Stimulated activated CD4-positive, alpha-beta T cell treated with anti-CD3 and anti-CD28 coated beads, TNF-alpha, amount 100 ng/mL, for 24 hours (primary cell): ENCODE measurements at places on chromosomes 3 and 15.

DNA sequence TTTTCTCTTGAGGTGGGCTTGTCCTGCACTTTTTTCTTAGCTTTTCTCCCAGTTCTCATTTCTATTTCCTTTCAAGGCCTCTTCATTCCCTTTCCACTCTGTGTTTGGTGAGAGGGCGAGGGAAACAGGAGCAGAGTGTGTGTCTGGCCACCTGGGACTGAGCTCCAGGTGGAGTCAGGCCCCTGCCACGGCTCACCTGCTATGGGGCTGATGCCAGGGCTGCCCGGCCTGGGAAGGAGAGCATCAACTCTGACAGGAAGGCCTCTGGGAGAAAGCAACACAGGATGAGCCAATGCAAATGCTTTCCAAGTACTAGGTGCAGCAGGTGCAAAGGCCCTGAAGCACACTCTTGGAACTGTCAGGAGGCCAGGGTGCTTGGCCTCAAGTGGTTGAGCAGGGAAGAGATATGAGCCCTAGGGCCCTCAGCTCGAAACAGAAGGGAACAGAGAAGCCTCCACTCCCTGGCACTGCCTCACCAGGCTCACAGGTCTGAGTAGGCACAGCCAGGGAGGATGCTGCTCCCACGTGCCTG lies 27.3 kb upstream of the DUSP7 start:
- DNase-seq = no peak

DNA sequence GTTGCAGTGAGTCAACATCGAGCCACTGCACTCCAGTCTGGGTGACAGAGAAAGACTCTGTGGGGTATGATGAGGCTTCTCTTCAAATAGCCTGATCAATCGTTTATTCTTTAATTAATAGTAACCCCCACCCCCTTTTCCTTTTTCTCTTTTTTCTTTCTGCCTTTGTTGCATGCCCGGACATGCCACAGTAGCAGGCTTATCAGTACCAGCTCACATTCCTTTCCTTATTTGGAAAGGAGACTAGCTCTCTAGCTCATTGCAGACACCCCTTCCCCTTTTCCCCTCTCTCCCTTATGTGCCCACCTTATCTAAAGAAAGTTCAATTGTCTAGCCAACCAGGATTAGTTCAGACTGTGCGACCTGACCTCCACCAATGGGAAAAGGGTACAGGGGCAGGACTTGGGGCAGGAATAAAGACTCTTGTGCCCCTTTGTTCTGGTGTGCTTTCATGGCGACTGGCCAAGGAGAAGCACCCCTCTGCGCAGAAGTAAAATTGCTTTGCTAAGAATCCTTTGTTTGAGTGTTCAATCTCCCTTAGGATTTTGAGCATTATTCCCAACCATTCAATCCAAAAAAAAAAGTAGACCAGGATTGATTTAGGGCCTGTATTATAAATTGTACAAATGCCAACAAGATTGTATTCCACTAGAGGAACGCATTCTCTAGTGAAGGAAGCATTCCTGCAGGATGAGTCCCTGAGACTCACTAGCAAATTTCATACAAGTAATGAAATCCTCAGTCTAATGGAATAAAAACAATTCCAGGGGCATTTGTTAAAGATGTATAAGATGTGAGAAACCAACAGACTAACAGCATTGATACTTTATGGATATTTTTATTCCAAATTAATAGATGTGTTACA lies 95.8 kb upstream of the SNRPN start:
- DNase-seq = no peak

DNA sequence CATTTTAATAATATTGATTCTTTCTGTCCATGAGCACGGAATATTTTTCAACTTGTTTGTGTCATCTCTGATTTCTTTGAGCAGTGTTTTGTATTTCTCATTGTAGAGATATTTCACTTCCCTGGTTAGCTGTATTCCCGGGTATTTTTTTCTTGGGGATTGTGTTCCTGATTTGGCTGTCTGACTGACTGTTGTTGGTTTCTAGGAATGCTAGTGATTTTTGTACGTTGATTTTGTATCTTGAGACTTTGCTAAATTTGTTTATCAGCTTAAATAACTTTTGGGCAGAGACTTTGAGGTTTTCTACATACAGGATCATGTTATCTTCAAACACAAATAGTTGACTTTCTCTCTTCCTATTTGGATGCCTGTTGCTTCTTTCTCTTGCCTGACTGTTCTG lies 418.8 kb upstream of the ALCAM start:
- DNase-seq = no peak

DNA sequence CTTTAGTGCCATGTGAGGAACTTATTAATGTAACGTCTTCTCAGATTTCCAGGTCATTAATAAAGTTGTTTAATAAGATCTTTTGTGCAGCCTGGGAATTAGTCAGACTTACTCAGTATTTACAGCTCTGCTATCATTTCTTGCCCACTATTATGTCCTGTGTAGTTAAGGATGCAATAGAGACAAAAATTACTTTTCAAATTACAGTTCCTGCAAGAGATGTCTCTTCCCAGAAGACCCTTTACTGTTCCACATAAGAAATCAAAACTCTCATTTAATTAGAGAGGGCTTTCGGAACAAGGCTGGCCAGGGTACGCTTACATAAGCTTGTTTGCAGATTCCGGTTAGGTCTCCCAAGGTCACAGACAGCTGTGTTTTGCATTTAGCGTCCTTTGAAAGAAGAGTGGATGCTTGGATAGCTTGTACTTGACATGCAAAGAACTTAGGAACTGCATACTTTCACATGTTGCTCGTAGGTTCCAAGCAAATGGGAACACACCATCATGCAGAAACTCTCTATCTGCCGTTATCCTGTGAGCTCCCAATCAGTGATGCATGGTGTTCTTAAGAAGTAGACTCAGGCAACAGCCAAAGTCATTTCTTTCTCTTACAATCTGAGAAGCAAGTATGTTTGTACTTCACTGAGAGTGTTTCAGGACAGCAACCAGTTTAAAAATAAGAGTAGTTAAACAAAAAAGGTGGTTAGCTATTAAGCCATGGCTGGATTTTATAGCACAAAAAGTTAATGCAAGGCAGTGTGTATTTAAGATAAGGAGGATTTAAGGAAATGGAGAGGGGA lies 37.4 kb downstream of the FILIP1L start:
- DNase-seq = no peak

- no peak for DNase-seq
Observed at GRCh38 chr3:171865191-171865865, 22.2 kb downstream of the TMEM212 start.

- peak; percentile 44 for DNase-seq
Observed at GRCh38 chr15:76147906-76148570, 88.3 kb downstream of the TMEM266 start.

GRCh38 chr3:177329854-177330253 lies 132.6 kb upstream of the TBL1XR1 start:
- DNase-seq = no peak

DNA sequence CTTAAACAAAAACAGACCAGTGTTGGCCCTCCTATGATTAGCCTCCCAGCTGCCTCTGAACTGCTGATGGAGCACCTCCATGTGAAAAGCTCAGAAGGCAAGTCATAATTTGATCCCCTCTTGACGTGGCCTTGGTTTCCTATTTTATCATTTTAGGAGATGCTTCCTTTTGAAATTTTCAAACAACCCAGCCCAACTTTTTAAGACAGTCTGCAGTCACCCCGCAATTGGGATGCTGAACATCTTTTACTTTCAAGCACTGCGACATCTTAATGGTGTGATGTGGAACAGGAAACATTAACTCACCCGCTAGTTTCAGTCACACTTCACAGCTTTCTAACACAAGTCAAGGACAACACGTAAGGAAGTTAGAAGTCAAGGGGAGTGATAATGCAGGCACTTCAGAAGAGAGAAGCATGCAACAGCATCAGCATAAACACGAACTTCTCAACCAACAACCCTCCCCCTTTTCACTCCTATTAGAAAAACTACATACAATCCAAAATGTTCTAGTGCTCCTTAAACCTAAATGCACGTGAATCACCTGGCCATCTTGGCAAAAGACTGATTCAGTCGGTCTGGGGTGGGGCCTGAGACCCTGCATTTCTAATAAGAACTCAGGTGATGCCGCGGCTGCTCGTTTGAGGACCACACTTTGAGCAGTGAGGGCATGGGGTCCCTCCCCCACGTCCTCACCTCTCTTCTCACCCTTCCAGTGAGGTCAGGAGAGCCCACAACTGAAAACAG lies 161.5 kb downstream of the FOXP1 start:
- no peak for DNase-seq

GRCh38 chr15:52493968-52494367 lies 34.7 kb downstream of the MYO5A start:
- DNase-seq = no peak

DNA sequence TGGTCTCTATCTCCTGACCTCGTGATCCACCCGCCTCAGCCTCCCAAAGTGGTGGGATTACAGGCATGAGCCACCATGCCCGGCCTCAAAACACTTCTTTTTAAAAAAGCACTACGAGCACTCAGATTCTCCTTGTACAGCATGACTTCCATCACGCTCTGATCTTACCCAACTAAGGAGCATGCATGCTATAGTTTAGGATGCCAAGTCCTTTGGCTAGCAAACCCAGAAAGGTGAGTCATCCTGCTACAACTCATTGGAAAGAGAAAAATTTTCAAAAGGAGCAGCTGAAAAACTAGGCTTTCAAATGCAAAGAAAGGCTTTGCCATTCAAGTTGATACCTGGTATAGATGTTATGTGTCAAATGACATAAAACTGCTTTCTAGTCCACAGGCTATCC lies 70.3 kb upstream of the PRICKLE2 start:
- no peak for DNase-seq

DNA sequence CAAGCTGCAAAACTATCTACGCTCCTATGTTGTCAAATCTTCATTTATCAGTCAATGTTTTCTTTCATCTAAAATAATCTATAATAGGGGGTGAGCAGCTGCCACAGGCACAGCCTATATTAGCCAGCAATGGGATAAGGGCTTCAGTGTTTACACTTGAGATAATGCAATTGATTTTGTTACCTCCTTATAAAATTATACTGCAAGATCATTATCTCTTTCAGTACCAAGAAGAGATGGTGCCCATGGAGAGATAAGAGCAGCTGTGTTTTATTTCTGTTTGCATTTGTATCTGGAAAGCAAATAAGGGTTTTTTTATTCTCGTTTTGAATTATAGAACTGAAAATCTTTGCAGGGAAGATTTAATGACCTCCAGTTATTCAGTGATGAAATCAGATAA lies 68.9 kb downstream of the PLD1 start:
- DNase-seq = no peak

DNA sequence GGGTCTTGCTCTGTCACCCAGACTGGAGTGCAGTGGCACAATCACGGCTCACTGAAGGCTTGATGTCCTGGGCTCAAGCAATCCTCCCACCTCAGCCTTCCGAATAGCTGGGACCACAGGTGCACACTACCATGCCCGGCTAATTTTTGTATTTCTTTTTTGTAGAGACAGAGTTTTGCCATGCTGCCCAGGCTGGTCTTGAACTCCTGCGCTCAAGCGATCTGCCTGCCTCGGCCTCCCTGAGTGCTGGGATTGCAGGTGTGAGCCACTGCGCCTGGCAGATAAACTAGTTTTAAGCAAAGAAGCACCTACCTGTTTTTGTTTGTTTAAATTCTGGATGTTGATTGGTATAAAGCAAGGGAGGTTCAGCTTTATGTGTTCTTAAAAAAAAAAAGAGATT lies 170.6 kb upstream of the GOLIM4 start:
- DNase-seq = no peak

DNA sequence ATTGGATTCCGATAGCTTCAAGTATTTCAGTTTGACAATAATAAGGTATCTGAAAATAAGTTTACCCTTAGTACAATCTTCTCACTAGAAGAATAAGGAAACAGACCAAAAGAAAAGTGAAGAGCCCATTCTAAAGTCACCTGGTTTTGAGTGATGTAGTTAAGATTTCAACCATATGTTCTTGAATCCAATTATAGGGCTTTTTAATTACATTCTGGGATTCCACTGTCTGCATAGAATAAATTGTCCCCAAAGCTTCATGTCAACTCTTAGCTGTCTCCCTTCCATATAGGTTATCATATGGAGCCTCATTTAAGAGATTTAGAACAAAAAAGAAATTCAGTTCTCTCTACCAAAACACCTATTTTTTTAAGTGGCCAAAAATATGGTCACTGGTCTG lies 1158.8 kb downstream of the IGSF11 start:
- DNase-seq = no peak

DNA sequence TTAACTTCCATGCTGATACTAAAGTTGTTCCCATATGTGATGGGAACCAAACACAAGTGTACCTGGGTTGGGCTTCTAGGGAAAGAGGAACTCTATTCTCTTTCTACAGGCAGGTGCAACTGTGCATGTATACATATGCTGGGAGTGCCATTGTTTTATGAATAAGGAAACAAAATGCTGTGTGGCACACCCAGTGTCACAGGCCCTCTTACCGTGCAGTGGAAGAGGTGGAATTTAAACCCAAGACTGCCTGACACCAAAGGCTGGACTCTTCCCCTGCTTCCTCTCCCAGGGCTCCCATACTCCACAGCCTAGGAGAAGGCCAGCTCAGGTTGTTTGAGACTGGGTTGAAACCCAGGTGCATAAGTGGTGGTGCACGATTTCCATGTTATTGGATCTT lies 1.9 kb upstream of the FETUB start:
- DNase-seq = no peak

DNA sequence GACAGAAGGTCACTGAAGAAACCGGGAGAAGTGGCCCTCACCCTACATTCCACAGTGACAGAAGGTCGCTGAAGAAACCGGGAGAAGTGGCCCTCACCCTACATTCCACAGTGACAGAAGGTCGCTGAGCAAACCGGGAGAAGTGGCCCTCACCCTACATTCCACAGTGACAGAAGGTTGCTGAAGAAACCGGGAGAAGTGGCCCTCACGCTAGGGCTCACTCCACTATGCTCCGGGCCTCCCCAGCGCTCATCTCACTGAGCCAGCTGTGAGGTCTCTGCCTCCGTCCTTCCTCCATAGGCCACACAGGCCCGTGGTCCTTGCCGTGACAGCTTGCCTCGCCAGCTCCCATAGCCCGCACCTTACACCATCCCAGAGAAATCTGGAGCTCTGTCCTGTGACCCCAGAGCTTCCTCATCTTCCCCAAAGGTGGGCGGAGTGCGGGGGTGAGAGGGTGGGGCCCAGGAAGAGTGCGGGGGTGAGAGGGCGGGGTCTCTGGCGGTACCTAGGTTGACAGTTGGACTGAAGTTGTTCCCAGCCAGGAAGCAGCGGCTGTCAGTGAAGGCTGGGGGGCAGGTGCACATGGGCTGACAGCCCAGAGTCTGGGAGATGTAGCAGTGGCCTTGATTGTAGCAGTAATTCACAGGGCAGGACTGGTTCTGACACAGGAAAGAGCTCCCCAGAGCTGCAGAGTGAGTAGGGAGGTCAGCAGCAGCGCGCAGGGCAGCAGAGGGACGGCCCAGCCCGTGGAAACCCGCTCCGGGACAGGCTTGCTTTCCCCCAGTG lies 32.0 kb downstream of the MUC20 start:
- DNase-seq = no peak

GRCh38 chr3:98733812-98734281 lies 29.3 kb upstream of the ST3GAL6 start:
- no peak for DNase-seq
